ENCODE measurements at places on chromosomes 4 and X.

- DNase-seq, result no peak
Observed at GRCh38 chrX:1185561-1185960, 26.9 kb downstream of the CRLF2 start.

GRCh38 chr4:89871211-89871610 is 23.4 kb upstream of the MMRN1 start:
- DNase-seq, result no peak

GRCh38 chrX:134624046-134624430 is 34.2 kb downstream of the PLAC1 start:
- no peak for DNase-seq

- no peak for DNase-seq
Observed at GRCh38 chrX:31606771-31607170, 534.9 kb upstream of the FTHL17 start.

- no peak for DNase-seq
Observed at GRCh38 chr4:87046121-87046551, 111.3 kb downstream of the AFF1 start.

DNA sequence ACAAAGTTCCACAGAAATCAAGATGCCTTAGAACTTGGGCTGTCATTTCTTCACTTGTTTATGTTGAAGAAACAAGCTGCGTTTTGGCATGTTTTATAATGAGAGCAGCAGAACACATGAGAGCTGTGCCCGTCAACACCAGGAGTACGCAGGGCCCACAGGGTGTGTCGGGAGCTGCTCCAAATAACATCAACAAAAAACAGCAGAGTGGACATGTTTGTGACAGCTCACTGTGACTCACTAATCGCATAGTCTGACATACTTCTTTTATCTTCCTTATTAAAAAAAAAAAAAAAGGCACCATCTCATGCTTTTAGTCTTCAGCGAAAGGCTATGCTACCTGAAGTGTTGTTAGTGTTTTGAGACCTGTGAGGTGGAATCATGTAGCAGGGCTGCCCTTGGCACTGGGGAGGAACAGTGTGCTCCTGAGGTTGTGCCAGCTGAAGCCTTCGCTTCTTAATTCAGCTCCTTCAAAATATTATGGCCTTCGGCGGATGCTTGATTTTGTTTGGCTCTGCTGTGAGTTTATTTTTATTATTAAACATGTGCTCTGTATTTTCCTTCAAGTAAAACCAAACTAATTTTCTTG is 32.8 kb downstream of the FHDC1 start:
- DNase-seq, result no peak

DNA sequence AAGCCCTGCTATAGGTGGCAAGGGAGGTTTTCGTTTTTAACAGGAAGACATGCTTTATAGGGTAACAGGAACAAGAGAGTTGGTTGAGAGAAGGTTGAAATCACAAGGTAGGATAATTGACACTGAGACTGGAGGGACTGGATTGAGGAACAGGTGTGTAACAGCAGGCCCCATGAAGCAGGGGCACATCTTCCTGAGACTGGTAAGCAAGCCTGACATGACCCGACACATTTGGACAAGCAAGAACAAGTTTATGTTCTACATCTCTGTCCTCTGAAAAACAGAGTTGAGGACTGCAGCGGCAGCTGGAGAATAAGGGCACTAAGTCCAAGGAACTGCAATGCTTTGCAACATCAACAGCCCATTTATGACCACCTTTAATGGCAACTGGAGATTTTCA is 5.2 kb downstream of the RPS4X start:
- DNase-seq, result no peak

- DNase-seq, result no peak
Observed at GRCh38 chrX:72045141-72045540, 86.6 kb downstream of the RTL5 start.

GRCh38 chr4:85700362-85700761 is 225.4 kb downstream of the ARHGAP24 start:
- no peak for DNase-seq

- DNase-seq, result peak; percentile 51
Observed at GRCh38 chr4:56425518-56425917, 9.9 kb downstream of the PPAT start.

GRCh38 chrX:39726771-39727170 is 371.0 kb downstream of the BCOR start:
- no peak for DNase-seq

DNA sequence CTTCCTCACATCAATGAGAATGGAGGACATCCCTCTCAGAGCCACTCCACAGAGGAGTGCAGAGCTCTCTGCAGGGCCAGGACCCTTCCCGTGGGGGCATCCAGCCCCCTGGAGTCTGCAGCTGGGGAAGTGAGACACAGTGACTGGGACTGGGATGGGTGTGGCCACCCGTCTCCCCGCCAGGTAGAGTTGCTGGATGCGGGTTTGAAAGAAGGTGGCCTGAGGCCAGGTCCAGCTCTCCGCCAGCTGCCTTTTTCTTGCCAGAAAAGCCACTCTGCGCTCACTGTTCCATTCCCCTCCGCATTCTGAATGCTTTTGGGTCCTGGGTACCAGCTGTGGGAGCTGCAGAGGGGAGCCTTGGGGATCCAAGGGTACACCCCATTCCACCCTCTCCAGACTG is 82.6 kb downstream of the ABLIM2 start:
- DNase-seq, result no peak

GRCh38 chr4:105059337-105059736 is 87.3 kb upstream of the TET2 start:
- DNase-seq, result no peak

DNA sequence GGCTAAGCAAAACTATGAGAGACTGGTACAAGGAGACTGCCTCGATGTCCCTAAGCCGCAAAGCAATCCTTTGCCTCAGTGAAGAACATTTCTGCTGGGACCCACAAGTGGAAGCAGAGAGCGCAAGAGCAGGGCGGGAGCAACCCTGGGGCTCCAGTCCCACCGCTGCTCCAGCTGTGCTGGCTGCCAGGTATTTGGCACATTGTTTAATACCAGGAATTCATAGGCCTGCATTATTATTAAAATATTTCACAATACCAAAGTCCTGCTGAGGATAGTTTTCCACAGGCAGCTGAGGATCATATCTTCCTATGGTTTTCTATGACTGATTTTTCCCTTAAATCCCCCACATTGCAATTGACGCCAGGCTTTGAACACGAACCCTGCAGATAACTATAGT is 163.5 kb upstream of the TLL1 start:
- DNase-seq, result peak; percentile 32

GRCh38 chrX:69914781-69915180 is 135.0 kb downstream of the AWAT2 start:
- no peak for DNase-seq

DNA sequence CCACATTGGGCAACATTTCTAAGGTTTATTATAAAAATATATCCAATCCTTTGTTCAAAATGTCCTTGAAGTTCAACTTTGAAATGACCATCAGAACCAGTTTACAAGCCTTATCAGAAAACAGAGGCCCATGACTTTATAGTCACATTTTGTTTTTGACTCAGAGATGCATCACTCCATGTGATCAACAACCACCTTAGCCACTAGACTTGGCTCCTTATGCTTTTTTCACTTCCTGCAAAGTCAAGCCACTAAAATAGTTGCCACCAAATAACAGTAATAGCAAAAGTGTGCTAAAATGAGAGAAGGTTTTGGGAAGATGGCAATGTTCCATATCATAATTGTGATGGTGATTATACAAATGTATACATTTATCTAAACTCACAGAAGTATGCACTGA is 181.7 kb downstream of the MAML3 start:
- DNase-seq, result no peak

- no peak for DNase-seq
Observed at GRCh38 chr4:99438405-99438780, 3.3 kb upstream of the ADH7 start.

DNA sequence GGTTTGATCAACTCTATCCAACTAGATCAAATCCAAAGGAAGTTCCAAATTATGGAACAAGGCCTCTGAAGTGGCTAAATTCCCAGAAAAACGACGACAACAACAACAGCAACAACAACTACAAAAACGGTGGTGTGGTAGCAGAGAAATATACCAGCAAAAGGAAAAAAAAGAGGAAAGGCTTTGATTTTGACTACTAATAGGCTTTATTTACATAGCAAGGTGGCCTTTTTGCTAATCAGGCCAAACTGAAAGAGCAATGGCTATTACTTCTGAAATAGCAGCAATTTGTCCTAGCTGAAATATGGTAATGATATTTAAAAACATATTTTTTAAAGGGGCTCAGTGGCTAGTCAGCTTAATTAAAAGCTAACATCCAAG is 40.8 kb upstream of the TMPRSS11E start:
- no peak for DNase-seq

- peak; percentile 80 for DNase-seq
Observed at GRCh38 chrX:68498508-68499379, at the start of gene YIPF6. Gene YIPF6, plus strand, starts transcription at chrX:68499051. Its CDS starts 16 bp downstream, at chrX:68499067.

DNA sequence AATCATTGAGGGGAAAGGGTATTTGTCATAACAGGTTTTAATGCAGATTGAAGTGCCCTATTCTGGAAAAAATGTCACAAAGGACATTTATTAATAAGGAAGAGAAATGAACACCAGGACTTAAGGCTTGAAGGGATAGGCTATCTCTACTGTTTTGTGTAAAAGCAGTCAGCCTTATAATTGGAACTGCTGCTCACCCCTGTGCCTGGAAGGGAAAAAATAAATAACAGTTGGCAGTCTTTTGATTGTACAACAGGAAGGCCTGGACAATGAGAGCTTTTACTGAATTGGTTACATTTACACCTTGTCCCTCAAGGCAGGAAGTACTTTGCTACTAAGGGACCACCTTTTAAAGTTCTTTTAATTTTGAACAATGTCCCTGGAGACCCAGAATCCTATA is 17.8 kb upstream of the MAGED4 start:
- no peak for DNase-seq

GRCh38 chrX:134418317-134419113 is 41.5 kb upstream of the HPRT1 start:
- DNase-seq, result no peak

DNA sequence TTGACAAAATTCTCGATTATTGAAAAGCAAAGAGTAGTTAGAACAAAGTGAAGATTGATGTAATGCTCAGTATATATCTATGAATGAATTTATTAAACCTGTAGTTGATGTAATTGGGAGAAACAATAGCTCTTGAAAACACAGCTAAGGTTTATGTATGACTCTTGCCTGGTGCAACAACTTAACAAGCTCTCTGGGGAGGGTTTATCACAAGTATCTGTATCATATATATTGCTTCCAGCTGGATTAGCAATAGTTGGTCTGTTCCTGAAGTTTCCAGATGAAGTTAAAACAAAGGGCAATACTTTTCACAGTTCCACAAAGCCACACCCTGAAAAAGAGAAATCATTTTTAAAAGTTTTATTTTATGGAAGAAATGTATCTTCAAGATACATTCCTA is 91.4 kb downstream of the ARSJ start:
- DNase-seq, result no peak

GRCh38 chrX:48913605-48914366 is 2.3 kb upstream of the SLC35A2 start:
- DNase-seq, result no peak

- DNase-seq, result peak; percentile 66
Observed at GRCh38 chrX:46796574-46797191, 37.8 kb upstream of the SLC9A7 start.

- no peak for DNase-seq
Observed at GRCh38 chrX:75335127-75335458, 61.2 kb downstream of the UPRT start.

- DNase-seq, result no peak
Observed at GRCh38 chr4:150773729-150774449, 191.9 kb downstream of the MAB21L2 start.

- no peak for DNase-seq
Observed at GRCh38 chr4:27844376-27844775, 983.7 kb downstream of the STIM2 start.

GRCh38 chr4:8840816-8841455 is 30.7 kb downstream of the HMX1 start:
- DNase-seq, result no peak

- no peak for DNase-seq
Observed at GRCh38 chrX:29285664-29286063, 698.4 kb downstream of the IL1RAPL1 start.

Measured in iPS-NIHi11 (cell line).